Activated CD8-positive, alpha-beta memory T cell treated with anti-CD3 and anti-CD28 coated beads for 1 hour (primary cell): ENCODE measurements at places on chromosomes 3 and 15.

GRCh38 chr3:99901200-99901926, 83.7 kb downstream of the CMSS1 start:
- DNase-seq = no peak

DNA sequence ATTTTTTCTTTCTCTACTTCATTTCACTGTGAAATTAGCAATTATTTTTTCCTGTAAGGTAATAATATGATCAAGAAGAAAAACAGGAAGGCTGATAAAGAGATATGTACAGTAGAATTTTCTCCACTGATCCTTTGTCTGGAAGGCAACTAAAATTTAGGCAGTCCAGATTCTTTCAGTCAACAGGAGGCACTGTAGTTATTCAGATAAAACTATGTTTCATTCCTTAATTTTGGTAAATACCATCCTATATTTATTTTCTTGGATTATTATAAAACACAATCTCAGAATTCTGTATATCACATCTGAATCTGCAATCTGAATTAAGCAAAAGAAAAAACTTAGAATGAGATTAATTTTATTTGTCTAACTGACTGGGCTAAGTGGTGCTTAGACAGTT, 343.2 kb downstream of the LSAMP start:
- no peak for DNase-seq

GRCh38 chr15:98289747-98290146, 329.2 kb downstream of the ARRDC4 start:
- DNase-seq = no peak

DNA sequence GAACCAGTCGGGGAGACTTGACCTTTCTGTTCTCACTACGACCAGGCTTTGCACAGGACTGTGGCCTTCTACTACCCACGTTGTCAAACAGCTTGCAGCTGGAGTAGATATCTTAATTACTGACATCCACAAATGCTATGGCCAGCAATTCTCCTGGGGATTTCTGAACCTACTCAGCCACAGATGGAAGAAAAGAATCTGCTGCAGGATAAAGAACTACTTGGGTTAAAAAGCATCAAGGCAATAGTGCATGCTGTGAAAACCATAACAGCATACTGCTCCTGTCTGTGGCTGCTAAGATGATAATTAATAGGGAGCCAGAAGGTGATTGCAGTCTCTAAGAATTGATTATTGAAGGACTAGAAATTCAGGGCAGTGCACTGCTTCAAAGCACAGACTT, 859.2 kb upstream of the SEMA6D start:
- DNase-seq = no peak

DNA sequence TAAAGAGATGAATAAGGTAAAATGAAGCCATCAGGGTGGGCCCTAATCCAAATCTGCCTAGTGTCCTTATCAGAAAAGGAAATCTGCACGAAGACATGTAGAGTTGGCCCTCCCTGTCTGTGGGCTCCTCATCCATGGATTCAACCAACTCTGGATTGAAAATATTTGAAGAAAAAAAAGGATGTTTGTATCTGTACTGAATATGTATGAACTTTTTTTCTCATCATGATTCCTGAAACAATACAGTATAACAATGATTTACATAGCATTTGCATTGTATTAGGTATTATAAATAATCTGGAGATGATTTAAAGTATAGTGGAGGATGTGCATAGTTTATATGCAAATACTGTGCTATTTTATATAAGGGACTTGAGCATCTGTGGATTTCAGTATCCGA, 59.0 kb upstream of the SMAD6 start:
- no peak for DNase-seq

DNA sequence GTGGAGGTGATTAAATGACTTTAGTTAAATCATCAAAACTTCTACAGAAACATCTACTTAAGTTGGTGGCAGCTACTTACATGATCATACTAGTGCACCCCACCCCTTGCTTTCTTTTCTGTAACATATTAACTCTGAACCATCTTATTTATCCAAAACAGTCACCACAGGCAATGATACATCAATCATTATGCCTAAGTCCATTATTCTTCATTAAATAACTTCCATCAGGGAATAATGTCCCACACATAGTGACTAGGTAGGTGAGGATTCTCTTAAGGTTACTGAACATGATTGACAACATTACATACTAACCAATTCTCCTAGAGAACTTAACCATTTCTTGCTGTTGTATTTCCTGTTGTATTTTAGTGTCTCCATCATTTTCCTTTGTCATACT, 210.2 kb downstream of the NR1D2 start:
- DNase-seq = no peak

DNA sequence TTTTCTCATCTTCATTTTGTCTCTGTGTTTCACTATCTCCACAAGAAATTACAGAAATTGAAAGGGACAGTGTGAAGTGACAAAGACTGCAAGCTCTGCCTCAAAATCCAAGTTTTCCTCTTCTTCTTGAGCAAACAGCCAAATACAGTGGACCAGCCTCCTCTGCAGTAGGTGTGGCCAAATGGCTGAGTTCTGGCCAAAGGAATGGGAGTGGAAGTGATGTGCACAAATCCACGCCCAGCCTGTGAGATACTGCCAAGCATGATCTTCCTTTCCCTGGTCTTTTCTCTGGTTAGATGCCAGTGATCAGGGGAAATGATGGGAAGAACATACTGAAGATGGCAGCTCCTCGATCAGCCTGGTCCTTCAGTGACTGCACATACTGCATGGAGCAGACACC, 111.0 kb upstream of the CPNE4 start:
- DNase-seq = no peak
